ENCODE measurements at places on chromosomes 5 and 9.

- DNase-seq: no peak
These were observed 60.2 kb upstream of the PCSK5 start for GRCh38 chr9:75830303-75830702.

GRCh38 chr5:153704110-153704509 is 213.6 kb downstream of the GRIA1 start:
- DNase-seq: no peak

DNA sequence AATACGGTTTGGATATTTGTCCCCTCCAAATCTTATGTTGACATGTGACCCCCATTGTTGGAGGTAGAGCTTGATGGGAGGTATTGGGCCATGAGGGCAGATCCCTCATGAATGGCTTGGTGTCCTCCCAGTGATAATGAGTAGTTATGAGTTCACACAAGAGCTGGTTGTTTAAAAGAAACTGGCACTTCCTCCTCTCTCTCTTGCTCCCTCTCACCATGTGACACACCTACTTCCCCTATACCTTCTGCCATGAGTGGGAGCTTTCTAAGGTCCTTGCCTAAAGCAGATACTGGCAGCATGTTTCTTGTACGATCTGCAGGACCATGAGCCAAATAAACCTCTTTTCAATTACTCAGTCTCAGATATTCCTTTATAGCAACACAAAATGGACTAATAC is 132.0 kb downstream of the PIK3R1 start:
- DNase-seq: no peak

DNA sequence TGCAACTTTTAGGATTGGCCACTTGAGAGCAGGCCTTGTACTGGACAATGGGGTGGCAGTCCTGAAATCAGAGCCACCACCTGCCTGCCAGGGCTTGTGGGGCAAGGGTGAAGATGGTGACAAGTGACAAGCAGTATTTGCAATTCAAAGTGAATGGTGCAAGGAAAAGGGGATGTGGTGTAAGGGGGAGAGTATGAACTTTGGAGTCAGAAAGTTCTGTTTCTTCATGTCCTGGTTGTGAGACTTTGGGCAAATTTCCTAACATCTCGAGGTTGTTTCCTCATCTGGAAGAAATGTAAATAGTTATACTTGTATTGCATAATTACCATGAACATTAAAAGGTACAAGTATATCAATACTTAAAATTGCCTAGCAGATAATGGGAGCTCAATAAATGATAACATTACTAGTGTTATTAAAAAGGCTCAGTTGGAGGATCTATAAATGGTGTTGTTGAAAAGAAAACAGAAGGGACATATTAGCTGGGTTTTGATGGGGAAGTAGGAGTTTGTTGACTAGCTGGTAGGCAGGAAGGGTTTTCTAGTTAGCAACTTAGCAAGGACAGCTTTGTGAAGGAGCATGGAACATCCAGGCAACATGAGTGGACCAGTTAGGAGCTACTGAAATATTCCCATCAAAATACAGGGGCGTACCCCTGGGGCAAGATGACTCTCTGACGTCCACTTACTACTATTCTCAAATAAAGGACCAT is 21.3 kb upstream of the MEGF9 start:
- DNase-seq: no peak

- DNase-seq: no peak
These were observed 144.6 kb upstream of the ZNF366 start for GRCh38 chr5:72651779-72652178.

DNA sequence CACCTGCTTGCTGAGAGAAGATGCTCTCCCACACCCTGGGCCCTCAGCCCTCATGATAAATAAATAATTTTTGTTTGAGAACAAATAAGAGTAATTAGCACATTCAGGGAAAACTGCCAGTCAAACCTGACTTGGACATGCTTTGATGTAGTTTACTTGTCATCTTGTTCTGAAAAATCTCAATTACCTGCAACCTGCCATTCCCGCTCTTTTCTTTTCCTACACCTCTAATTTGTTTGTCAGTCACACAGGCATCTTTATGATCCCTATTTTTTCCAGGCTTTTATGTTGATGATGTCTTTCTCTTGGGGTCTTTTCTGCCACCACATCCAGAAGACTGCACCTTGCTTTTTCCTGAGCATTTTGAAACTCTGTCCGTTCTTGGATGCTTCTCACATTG is 28.6 kb upstream of the TGFBI start:
- no peak for DNase-seq

Data from stimulated activated CD4-positive, alpha-beta T cell treated with anti-CD3 and anti-CD28 coated beads, TNF-alpha, amount 100 ng/mL, for 1 hour (primary cell).